ENCODE measurements at places on chromosomes 7 and 10. TPM values are rescaled to one million over a fixed set of nuclear protein-coding genes. Genes with fewer than 3 reads are reported as not detected.

GRCh38 chr10:45040921-45041542 is 40.3 kb downstream of the ZNF22 start:
- no peak for DNase-seq

GRCh38 chr7:38321515-38321944 is 48.1 kb upstream of the TARP start:
- DNase-seq, result no peak

- no peak for DNase-seq
Observed at GRCh38 chr10:71399946-71400345, 3.2 kb downstream of the CDH23 start.

DNA sequence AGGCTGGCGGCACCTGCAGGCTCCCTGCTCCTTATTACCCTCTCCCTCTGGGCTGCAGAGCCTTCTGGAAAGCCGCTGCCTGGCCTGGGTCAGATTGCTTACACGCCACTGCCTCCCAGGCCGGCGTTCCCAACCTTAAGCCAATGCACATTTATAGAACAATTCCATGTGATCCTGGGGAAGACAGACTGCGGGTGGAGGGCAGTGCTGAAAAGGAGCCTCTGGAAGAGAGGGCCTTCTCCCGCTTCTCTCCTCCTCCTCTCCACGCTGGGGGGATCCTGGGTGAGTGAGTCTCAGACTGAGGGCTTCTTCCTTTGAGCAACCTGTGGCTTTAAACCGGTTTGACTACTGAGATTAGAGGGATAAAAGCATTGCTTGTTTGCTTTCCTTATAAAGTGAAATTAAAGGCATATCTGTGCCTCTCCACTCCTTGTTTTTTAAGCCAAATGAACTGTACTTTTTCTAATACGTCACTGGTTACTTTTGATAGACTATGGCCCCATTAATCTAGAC is 5.5 kb downstream of the TACC2 start:
- no peak for DNase-seq

GRCh38 chr7:76069238-76069638 is 21.3 kb downstream of the MDH2 start:
- no peak for DNase-seq

DNA sequence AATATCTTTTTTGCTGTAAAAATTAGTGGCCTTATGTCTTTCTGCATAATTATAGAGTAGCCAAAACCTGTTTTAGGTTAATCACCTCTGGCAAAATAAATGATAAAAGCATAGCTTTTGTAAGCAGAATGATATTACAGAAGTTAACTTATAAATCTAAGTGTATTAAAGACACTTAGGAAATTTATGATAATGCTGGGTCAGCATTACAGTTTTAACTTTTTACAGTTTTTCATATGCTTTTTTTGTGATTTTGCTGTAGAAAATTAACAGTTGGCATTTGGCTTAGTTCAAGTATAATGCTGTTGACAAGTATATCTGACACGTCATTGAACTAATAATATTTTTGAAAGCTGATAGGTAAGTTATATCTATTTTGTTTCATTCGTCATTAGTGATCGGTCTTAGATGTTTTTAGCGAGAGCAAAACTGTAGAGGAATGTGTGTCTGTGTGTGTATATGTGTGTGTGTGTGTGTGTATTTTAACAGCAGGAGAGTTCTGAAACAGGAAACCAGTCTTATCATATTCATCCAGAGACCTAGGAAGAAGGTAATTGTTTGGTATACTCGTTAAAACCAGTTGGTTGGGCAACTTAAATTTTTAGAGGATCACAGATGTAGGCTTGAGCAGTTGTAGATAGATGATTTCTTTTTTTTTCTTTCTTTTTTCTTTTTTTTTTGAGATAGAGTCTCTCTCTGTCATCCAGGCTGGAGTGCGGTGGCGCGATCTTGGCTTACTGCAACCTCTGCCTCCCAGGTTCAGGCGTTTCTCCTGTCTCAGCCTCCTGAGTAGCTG is 15.4 kb downstream of the PTEN start:
- DNase-seq, result no peak

- peak; percentile 56 for DNase-seq
Observed at GRCh38 chr10:102729029-102730026, 14.4 kb upstream of the WBP1L start.

DNA sequence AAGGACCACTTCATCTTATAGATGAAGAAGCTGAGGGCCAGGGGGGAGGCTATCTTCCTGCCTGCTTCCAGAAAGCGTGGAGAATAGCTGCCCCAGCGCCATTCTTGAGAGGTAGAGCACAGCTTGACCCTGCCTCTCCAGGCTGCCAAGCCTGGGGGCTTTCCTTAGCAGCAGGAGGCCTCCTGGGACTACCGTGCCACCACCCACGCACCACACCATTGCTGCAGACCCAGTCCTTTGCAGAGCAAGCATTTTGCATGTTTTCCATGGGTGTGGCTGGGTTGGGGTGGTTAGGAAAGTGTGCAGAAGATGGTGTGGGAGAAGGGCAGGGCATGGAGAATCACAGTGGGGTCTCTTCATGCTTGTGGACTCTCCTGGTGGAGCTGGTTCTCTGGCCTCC is 64.9 kb downstream of the TBXAS1 start:
- DNase-seq, result no peak

DNA sequence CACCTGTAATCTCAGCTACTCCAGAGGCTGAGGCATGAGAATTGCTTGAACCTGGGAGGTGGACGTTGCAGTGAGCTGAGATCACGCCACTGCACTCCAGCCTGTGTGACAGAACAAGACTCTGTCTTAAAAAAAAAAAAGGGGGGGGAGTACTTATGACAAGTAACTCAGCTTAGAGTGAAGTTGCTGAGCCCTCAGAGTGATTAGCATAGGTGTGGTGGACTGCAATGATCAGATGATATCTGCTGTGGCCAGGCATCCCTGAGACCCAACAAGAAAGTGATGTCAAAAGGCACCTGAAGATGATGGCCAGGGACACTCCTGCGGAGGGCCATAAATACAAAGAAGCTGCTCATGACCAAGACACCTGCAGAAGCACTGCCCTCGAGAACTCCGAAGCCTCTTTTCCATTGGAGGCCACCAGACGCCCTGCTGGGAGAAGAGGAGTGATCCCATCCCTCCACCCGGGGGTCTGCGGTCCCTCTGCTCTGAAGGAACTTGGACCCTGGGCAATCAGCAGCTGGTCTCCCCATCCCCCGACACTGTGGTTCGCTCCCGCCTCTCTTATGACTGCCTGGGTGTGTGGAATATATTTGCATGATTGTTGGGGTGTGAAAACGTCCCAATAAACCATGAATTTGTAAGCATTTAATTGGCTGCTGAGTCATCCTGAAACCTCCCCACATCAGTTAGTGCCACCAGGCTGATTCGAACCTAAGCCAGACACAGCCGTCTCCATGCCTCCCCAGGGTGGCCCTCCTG is 46.0 kb downstream of the RASGEF1A start:
- no peak for DNase-seq

- no peak for DNase-seq
Observed at GRCh38 chr10:79493806-79494205, 18.5 kb upstream of the EIF5AL1 start.

- no peak for DNase-seq
Observed at GRCh38 chr10:122557516-122557915, 3.0 kb upstream of the DMBT1 start.

DNA sequence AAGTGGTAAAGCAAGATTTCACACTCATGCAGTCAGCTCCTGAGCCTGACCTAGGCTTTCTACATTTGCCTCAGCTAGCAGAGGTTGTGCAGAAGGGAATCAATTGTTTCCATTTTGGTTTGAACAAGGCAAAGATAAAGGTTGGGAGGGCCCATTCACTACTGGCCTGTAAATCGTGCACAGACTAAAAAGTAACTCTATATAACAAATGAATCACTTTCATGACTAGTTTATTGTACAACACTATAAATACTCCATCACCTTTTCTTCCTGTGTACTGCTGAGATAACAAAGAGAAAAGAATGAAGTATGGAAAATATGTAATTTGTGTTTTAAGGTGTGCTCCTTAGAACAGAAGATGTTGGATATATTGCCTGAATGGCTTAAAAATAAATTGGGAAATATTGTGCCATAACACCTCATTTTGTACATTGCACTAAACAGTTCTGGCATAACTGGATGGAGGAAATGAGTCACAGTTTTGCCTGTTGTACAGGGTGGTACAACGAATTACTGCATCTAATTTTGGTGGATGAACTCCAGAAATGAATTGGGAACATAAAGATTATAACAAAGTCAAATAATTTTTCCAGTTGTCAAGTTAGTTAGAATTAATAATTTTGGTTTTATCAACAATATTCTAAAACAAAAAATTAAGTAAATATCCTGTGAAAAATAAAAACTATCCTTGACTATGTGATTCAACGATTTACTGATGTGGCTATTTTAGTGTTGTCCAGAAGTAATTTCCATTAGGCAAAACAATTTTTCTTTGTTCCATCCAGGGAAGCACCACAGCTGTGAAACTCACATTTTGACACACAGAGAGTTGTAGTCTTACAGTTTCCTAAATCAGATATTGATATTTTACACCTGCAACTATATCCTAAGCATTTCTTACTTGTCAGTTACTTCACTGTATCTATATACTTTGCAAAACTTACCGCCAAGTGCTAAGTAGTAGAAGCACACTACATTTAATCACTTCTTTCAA is 18.0 kb downstream of the SEMA3C start:
- DNase-seq, result no peak

DNA sequence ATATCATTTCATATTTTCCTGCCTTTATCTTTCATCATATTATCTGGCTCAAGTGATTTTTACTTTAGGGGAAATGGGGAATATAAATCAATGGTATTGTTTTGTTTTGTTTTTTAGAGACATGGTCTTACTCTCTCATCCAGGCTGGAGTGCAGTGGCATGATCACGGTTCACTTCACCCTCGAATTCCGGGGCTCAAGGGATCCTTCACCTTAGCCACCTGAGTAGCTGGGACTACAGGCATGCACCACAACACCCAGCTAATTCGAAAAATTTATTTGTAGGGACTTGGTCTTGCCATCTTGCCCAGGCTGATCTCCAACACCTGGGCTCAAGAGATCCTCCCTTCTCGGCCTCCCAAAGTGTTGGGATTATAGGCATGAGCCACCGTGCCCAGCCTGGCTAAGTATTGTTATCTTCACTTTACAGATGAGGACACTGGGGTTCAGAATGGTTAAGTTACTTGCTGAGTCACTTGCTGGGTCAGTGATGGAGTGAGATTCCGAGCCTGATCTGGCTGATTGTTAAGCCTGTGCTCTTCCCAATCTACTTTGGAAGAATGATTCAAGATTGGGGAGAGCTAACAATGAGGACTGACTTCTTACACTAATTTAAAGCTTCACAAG is 3.7 kb upstream of the SLC16A9 start:
- DNase-seq, result no peak

DNA sequence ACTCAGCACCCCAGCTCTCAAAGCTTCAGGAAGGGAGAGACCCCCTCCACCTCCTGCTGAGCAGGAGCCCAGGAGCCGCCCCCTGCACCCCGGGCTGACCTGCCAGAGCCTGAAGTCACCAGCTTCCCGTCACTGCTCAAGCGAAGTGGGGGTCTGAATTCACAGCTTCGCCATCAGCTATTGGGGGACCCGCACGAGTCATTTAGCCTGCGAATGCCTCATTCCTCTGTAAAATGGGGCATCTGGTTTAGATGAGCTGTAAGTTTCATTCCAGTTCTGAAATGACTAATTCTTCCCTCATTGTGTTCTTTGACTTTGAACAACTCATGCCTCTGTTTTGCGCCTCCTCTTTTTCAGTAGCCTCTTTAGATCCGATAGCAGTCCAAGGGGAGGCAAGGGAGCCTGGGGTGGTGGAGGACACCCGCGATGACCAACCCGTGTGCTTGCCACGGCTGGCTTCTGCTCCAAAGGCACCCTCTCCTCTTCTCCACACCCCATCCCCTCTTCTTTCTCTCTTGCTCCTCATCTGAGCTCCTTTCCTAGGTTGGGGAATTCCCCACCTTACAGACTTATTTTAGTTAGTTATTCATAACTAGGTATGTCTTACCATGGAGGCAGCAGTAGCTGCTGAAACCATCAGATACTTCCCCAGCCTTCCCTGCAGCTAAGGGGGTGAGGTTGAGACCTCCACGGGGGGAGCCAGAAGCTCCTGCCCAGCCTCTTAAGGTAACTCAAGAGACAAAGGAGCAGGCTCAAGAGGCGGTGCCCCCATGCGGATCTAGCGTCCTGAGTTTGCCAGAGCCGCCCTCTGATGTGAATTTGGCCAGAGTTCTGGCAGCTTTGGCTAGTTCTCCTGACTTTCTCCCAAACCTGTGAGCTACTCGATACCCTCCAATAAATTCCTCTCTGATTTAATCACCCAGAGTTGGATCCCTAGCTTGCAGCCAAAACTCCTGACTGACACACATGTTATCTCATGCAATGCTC is 47.7 kb downstream of the RBM17 start:
- DNase-seq, result no peak

DNA sequence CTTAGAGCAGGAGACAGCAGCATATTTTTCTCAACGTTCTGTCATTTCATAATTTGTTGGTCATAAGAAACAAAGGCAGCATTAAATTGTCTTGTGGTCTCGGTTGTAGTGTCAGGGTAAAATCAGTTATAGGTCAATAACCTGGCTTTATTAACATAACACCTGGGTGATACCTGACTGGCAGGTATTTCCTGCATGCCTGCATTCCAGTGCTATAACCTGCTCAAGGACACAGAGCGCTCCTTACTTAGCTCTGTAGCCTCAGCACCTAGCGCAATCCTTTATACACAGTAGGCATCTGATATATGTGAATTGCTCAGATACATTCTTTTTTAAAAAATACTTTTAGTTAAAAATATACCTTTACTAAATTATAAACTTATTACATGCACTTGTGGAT is 38.9 kb upstream of the PRKG1 start:
- no peak for DNase-seq

GRCh38 chr7:111067251-111067650 is 23.7 kb upstream of the LRRN3 start:
- no peak for DNase-seq

- no peak for DNase-seq
Observed at GRCh38 chr10:91511549-91512330, 101.6 kb downstream of the HECTD2 start.

- DNase-seq, result no peak
Observed at GRCh38 chr7:136074843-136075242, 97.7 kb upstream of the MTPN start.

DNA sequence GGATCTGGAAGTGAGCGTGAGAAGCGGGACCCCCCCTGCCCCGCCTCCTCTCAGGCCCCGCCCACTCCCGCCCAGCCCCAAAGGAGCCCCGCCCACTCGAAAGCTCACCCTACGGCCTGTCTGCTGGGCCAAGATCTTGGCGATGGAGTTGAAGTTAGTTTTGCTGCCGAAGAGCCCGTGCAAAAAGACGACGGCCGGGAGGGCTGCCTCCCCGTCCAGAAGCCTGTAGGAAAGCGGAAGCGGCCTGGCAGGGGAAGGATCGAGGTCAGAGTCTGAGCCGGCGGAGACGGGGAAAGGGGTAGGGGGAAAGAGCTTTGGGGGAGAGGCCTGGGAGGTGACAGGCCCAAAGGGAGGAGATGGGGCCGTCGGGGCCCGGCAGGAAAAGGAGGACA is 386 bp downstream of the ABHD11 start:
- no peak for DNase-seq

STAG3 gene
- 9.2 TPM for polyA plus RNA-seq

ANKRD16 gene
- 10.3 TPM for polyA plus RNA-seq

WIPF3 gene
- polyA plus RNA-seq, result 4.6 TPM

SLC35G1 gene
- 9.1 TPM for polyA plus RNA-seq

FRAT1 gene
- 4.0 TPM for polyA plus RNA-seq

SPDYE2B gene
- polyA plus RNA-seq, result 0.76 TPM

INA gene
- 0.64 TPM for polyA plus RNA-seq

IRF5 gene
- polyA plus RNA-seq, result 8.4 TPM

Measured in right renal cortex interstitium (tissue), 3 donors.